ENCODE measurements at places on chromosomes 2 and 18. TPM values are rescaled to one million over a fixed set of nuclear protein-coding genes. Genes with fewer than 3 reads are reported as not detected.

DNA sequence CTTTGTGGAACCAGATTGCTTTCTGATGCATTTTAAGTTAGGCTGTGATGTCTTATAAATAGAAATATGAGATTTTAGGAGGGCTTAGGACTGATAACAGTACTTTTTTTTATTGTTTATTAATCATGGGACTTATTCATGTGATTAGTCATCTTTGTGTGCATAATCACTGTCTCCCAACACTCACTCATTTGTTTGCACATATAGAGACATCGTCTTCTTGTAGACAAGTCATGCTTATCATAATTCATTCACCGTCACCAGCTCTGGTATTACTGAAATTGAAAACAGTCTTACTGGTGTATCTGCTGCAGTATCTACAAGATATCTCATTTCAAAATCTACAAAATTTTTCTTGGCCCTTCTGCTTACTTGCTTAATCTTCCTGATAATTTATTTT lies 45.8 kb downstream of the WDR7 start:
- DNase-seq = no peak
- peak overlapping the region; percentile 48 for H3K27ac ChIP-seq
- no peaks in the 10 kb centered on the region for H3K36me3 ChIP-seq
- H3K4me3 ChIP-seq = no peak overlapping the region
- peaks cover 13% of the 10 kb centered on the region for H3K4me1 ChIP-seq

The ASB18 gene
- total RNA-seq = not detected

- DNase-seq = peak; percentile 35
- peaks cover 25% of the 10 kb centered on the region for H3K36me3 ChIP-seq
- H3K27me3 ChIP-seq = no peaks in the 10 kb centered on the region
- no peak overlapping the region for H3K4me3 ChIP-seq
Observed at GRCh38 chr2:56613920-56614319, 430.1 kb downstream of the CCDC85A start.

DNA sequence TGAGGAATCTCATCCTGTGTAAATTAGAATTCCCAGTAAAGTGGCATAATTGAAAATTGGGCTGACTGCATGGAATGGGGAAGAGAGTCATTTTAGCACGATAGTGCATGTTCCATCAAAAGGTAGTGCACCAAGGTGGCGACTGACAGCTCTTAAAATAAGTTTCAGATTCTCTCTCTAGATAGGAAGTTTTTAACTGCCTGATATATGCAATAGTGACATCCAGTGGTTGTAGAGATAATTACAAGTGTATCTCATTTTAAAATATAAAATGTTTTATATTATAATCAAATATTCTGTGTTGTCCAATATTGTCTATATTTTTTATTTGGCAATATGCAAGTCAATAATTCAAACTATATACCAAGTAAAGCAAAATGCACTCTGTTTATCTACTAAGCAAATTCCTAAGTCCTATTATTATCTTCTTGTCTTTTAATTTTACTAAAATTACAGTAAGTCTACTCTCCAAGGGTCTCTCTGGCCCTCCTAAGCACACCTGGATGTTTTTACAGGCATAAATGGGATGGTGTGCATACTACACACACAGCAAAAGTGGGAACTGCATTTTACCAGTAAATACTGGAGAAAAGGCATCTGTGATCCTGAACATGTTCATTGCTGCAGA lies 397.7 kb upstream of the HNRNPA3 start:
- DNase-seq = peak; percentile 9
- no peaks in the 10 kb centered on the region for H3K36me3 ChIP-seq
- H3K4me3 ChIP-seq = no peak overlapping the region
- H3K27me3 ChIP-seq = peaks cover 2% of the 10 kb centered on the region

DNA sequence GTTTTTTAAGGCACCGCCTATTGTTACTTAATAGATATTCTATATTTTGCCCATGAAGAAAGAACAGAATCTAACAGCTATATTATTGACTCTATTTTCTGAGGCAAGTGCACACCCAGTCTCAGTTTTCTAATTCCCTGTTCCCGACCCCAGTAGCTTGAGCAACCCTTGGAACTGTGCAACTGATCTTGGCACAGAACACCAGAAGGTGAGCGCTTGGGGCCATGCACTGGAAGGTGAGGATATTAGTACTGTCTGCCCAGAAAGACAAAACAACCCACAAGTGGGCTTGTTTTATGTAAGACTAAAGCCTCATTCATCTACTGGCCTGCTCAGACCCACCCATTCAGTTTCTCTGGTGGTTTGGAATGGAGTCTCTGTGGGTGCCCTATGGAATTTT lies 188.8 kb upstream of the LINC00305 start:
- H3K4me3 ChIP-seq = no peak overlapping the region
- H3K36me3 ChIP-seq = no peaks in the 10 kb centered on the region
- no peak for DNase-seq

DNA sequence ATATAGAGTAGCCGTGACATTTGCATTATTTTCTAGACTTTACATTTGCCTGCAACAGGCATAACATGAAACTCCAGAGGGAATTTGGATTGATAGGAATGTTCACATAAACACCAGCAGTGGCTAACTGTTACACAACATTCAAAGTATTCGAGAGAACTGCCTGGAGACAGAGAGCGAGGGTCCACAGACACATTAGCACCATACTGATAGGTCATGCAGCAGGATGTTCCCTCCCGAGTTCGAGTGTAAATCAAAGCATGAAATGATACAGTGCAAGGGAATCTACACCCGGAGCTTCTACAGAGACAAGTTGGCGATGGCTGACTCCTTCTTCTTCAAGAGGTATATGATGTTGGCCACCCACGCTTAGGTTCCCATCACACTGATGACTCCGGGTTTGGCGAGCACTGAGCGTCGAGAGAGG lies 89.5 kb downstream of the COL6A3 start:
- H3K4me3 ChIP-seq = peak overlapping the region; percentile 29
- H3K27ac ChIP-seq = peak overlapping the region; percentile 78
- H3K36me3 ChIP-seq = peaks cover 62% of the 10 kb centered on the region
- H3K27me3 ChIP-seq = peaks cover 22% of the 10 kb centered on the region

DNA sequence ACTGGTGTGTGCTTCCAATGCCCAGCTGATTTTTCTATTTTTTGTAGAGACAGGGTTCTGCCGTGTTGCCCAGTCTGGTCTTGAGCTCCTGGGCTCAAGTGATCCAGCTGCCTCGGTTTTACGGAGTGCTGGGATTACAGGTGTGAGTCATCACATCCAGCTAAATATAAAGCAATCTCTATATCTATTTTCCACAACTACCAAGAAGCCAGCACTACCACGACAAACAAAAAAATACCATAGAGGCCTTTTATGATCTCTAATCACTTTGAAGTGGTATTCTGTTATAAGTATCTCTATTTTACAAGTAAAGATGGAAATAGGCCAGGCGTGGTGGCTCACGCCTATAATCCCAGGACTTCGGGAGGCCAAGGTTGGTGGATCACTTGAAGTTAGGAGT lies 34.7 kb downstream of the C2orf74 start:
- H3K27ac ChIP-seq = no peak overlapping the region
- no peaks in the 10 kb centered on the region for H3K4me1 ChIP-seq
- peaks cover 20% of the 10 kb centered on the region for H3K36me3 ChIP-seq
- peaks cover 3% of the 10 kb centered on the region for H3K27me3 ChIP-seq
- no peak for DNase-seq

DNA sequence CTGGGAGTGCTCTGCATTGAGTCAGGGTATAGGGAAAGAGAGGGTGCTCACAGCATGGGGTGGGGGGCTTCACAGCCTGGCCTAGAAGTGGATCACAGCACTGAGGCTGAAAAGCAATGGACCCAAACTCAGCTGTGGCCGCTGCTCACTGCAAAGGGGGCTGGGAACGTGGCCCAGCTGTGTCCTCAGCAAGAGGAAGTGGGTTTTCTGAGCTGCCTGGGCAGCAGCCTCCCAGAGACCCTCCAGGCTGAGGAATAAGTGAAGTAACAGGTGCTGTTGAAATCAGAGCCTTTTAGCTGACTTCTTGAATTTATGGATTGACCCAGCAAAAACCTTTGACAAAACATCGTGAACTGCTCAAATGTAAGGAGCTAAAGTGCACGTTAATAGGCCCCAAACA lies 35.2 kb downstream of the PTGR3 start:
- no peak overlapping the region for H3K27ac ChIP-seq
- no peak overlapping the region for H3K4me3 ChIP-seq
- no peaks in the 10 kb centered on the region for H3K36me3 ChIP-seq
- DNase-seq = no peak
- H3K27me3 ChIP-seq = peaks cover 13% of the 10 kb centered on the region

Measured in HFFc6 (cell line).